ENCODE measurements at places on chromosomes 5 and 9.

DNA sequence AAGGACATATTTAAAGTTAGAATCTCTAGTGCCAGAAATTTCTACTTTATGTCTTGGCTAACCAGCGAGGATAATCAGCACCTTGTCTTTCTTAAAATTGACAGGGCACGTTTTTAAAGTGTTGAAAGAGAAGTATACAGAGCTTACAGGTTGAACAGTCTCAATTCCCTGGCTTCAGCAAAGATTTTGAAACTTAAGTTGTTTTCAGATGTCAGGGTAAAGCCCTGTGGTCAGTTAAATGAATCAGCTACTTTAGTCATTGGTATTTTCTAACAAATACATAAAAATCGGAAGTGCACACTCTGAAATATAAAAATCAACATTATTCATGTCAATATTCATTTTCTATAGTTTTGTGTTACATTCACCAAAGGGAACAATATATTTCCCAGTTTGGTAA is 29.1 kb downstream of the SNCAIP start:
- no peak for ATAC-seq

- ATAC-seq: no peak
Observed at GRCh38 chr9:114348261-114348905, 18.7 kb downstream of the ORM2 start.

GRCh38 chr5:173924899-173925298 is 36.8 kb downstream of the CPEB4 start:
- no peak for ATAC-seq

GRCh38 chr9:6788162-6789016 is 30.6 kb downstream of the KDM4C start:
- ATAC-seq: no peak

GRCh38 chr5:11547140-11547539 is 357.1 kb downstream of the CTNND2 start:
- ATAC-seq: no peak

- ATAC-seq: no peak
Observed at GRCh38 chr5:90293931-90294330, 115.6 kb downstream of the CETN3 start.

- no peak for ATAC-seq
Observed at GRCh38 chr9:127557998-127558546, 54.0 kb upstream of the STXBP1 start.

- ATAC-seq: no peak
Observed at GRCh38 chr9:966870-967269, 9.6 kb upstream of the DMRT3 start.

DNA sequence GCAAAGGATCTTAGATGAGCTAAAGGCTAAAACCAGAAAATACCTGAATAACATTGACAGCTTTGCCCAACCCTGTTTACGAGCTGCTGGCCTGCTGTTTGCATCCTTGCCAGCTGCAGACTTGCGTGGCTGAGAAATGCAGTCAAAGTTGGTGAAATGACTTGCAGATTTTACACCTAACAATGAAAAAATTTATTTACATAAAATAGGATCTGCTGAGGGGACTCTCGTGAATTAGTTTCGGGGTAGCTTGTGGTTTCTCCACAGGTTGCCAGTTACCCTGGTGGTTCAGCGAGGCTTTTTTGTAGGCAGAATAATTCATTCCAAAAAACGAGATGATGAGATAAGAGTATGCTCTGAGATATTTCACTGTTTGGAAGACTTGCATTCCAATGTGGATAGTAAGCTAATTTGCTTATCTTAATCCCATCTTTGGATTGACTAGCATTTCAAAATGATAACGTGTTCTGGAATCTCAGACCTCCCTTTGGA is 65.7 kb upstream of the FANCC start:
- ATAC-seq: no peak

GRCh38 chr9:133050781-133051180 is 11.0 kb upstream of the CEL start:
- ATAC-seq: no peak

- no peak for ATAC-seq
Observed at GRCh38 chr9:77661566-77662085, 13.5 kb upstream of the GNA14 start.

- ATAC-seq: no peak
Observed at GRCh38 chr5:133700251-133700650, 87.9 kb upstream of the FSTL4 start.

- no peak for ATAC-seq
Observed at GRCh38 chr5:157997991-157998504, 139.1 kb upstream of the CLINT1 start.

DNA sequence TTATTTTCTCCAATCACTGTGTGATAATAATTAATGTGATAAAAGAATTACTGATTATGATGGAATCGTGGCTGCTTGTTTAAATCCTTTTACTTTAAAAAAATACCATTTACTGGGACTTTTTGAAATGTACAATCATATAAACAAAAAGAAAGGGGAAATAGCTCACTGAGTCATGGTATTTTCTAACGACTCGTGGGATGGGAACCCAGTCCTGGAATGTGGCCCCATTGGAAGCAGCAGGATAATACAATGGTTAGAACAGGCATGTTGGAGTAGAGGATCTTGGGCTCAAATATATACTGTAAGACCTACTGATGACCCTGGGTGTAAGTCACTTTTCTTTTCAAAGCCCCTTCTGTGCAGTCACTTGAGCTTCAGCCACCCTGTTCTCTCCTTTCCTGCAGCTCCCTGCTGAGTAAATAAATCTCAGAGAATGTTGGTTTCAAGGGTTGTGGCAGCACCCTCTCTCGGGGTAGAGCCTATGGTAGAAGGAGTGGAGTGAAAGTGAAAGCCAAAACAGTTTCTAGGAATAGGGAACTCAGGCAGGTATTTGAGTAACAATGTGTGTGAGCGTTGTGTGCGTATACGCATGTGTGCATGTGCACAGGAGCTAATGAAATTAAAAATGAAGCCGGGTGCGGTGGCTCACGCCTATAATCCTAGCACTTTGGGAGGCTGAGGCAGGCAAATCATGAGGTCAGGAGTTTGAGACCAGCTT is 40.8 kb upstream of the LARP1 start:
- ATAC-seq: peak; percentile 60

- ATAC-seq: no peak
Observed at GRCh38 chr5:5666369-5666768, 243.9 kb downstream of the ICE1 start.

DNA sequence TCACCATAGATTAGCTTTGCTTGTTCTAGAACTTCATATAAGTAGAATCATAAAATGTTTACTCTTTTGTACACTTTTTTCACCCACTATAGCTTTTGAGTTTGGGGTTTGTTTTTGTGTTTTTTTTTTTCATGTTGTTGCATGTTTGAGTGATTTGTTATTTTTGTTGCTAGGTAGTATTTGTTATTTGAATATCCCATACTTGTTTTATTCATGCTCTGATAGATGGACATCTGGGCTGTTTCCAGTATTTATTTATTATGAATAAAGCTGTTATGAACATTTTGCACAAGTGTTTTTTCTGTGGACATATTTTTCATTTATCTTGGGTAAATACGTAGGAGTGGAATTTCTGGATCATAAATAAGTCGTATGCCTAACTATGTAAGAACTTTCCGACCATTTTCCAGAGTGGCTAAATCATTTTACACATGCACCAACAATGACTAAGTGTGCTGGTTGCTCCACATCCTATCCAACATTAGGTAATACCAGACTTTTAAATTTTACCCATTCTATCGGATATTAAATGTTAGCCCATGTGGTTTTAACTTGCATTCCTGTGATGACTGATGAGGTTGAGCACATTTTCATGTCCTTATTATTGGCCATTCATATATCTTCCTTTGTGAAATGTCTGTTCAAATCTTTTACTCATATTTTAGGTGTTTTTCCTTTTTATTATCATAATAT is 69.1 kb upstream of the NR4A3 start:
- no peak for ATAC-seq

DNA sequence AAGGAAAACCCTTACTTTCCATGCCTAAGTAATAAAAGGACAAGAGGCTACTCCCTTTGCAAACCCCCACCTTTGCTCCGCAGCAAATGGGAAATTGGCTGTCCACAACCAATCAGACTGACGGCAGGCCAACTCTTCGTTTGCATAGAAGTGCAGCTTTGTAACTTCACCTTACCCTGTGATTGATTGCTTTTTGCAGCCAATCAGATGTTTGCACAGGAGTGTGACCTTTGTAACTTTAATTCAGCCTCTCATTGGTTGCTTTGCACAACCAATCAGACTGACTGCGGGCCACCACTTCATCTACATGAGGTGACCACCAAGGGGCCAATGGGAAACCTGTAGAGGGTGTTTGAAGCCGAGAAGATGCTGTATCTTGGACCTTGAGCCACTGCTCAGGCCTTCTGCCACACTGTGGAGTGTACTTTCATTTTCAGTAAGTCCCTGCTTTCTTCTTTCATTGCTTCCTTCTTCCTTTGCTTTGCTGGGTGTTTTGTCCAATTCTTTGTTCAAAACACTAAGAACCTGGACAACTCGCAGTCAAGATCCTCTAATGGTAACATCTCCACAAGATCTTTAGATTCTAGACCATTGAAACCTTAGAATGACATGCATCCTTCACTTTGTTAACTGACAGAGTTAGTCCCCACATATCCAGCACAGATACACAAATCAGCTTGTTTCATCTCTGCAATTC is 51.3 kb upstream of the FREM1 start:
- ATAC-seq: no peak

DNA sequence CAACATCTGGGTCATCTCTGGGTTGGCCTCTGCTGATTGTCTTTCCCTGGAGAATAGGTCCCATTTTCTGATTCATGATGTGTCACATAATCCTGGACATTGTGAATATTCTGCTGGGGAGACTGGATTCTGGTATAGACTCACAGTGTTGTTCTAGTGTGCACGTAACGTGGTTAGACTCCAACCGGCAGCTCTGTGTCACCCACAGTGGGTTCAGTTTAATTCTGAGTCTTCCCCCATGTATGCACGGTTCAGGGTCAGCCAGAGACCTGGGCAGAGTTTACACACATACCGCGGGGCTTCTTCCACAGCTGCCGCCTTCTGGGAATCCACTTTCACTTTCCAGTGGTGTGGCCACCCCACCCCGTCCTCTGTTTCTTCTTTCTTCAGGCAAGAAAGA is 38.0 kb upstream of the LRRC14B start:
- no peak for ATAC-seq

DNA sequence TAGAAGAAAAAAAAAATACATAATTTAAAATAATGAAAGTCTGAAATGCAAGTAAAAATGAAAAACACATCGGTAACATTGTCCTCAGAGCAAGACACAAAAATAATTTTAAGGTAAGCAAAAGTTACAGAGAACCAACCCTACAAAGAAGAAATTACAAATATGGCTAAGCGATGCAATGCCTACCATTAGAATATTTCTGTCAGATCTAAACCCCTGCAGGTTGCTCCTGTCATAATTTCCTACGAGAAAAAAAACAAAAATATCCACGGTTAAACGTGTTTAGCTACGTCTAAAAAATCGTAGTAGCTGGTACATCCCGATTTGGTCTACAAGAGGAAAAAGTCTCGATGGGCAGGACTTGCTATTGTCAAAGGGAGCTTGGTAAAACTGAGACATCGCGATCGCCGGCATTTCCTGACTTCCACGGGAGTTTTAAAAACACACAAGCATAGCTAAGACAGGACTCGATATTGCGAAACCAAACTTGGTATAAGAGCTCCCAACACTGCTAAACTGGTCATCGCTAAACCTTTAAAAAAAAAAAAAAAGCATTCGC is 1.1 kb upstream of the ANXA2R start:
- ATAC-seq: no peak

DNA sequence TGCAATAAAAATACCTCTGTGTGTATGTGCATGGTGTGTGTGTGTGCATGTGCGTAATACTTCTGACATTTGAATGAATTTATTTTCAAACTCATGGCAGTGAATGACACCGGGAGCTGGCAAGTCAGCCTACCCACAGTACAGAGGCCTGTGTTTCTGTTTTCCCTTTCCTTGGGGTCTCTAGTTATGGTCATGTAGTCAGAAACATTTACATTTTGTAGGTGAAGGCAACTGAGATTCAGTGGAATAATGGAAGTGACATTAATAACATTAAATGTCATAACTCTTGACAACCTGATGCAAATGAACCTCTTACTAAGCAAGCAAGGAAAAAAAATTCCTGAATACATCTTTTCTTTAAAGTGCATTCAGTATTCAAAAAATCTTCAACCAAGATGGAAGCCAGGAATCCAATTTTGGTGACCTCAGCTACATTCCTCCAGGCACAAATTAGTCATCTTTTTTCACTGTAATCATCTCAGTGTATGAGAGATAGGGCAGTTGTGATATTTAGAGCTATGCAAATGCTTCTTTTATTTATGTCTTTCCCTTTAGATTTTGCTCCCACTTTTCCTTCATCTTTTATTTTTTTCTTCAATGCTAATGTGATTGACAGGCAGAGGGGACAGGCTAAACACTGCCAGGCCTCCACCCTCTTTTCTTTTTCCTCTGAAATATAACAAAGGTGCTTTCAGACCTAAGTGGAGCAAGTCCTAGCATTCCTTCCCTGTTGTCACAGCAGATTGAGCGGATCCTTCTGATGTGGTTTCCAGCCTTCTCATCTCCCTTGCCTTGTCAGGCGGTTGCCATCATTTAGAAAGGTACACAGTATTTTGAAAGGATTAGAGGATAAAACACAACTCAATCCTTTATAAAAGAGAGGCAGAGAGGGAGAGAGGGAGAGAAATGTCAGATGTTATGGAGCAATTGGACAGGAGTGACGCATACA is 569.8 kb upstream of the ADAMTS16 start:
- ATAC-seq: no peak

- ATAC-seq: no peak
Observed at GRCh38 chr5:37751227-37751626, 88.6 kb downstream of the GDNF start.

DNA sequence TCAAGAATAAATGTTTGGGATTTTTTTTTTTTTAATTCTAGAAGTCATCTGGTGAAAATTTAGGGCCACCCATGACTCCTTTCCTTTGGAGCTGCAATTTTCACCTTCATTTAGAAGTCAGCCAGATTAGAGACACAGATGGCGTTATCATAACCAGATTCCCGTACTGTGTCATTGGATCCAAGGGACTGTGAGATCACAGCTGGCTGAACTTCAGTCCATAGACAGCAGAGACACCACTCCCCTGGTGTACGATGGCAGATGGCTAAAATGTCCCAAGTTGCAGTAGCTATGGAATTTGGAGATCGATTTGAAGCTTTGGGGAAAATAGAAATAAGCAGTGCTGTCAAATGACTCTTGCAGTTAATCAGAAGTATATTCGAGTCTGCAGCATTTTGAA is 216.3 kb downstream of the RFK start:
- ATAC-seq: no peak

GRCh38 chr9:125522328-125522725 is 184.7 kb downstream of the MAPKAP1 start:
- no peak for ATAC-seq

DNA sequence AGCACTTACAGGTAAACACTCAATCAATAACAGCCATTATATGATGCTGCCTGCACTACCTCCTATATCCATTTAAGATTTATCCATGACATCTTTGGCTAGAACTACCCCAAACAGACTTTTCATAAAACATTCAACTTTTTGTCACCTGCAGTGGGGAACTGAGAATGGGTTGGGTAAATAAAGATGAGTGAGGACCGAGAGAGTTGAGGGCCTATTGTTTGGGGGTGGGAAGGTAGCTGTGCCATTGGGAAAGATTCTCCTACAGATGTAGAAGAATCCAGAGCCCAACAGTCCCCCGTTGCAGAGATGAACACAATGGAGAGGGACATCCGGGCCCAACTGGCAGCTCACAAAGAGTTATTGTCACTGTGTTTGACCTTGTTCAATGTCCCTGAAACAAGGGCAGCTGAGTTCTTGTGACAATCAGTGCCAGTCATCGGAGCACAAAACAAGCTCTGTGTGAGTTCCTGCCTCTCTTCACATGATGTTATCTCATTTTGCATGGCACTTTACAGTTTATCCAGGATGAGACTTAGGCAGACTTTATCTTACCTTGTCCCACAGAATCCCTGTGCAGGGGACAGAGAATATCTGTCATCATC is 11.5 kb upstream of the SLC31A2 start:
- ATAC-seq: no peak
